ENCODE measurements at places on chromosomes 11 and 22. TPM values are rescaled to one million over a fixed set of nuclear protein-coding genes. Genes with fewer than 3 reads are reported as not detected.
A peak's percentile ranks its signal among the peaks of the same experiment; 100 is the strongest.

SYCE3 gene
- polyA plus RNA-seq: not detected

PLEKHA7 gene
- polyA plus RNA-seq: 3.9 TPM

MOV10L1 gene
- polyA plus RNA-seq: 0.08 TPM

OR5M11 gene
- polyA plus RNA-seq: not detected

MMP8 gene
- 0.24 TPM for polyA plus RNA-seq

VSTM5 gene
- polyA plus RNA-seq: 0.16 TPM

SLC22A25 gene
- polyA plus RNA-seq: not detected

RFPL2 gene
- polyA plus RNA-seq: 0.12 TPM

MMP27 gene
- polyA plus RNA-seq: not detected

SLC22A9 gene
- not detected for polyA plus RNA-seq

FEN1 gene
- polyA plus RNA-seq: 16.6 TPM

CD3E gene
- 0.29 TPM for polyA plus RNA-seq

C22orf42 gene
- polyA plus RNA-seq: not detected

SHISAL1 gene
- 11.7 TPM for polyA plus RNA-seq

ACRV1 gene
- polyA plus RNA-seq: 0.39 TPM

ENTHD1 gene
- not detected for polyA plus RNA-seq

SPA17 gene
- 6.6 TPM for polyA plus RNA-seq

OOSP1 gene
- polyA plus RNA-seq: not detected

NELL1 gene
- 8.6 TPM for polyA plus RNA-seq

OR4P4 gene
- polyA plus RNA-seq: 0.19 TPM

BATF2 gene
- 0.84 TPM for polyA plus RNA-seq

TRIM29 gene
- 0.44 TPM for polyA plus RNA-seq

OR4C5 gene
- polyA plus RNA-seq: not detected

DNA sequence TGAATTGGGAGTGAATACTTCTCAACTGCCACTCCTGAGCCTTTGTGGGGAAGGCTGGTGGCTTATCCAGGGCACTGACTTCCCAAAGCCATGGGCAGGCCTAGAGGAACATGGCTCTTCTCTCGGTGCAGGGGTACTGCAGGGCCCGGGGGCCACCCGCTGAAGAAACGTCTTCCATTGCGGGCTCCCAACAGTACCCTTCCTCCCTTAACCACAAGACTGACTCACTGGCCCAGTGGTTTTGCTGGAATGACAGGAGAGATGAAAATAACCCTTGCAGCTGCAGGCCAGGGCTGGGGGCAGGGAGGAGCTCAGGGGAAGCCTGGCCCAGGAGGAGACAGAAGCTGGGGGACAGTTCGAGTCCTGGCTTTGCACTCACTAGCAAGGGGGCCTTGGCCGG is 13.5 kb downstream of the TXN2 start:
- no peak for DNase-seq

DNA sequence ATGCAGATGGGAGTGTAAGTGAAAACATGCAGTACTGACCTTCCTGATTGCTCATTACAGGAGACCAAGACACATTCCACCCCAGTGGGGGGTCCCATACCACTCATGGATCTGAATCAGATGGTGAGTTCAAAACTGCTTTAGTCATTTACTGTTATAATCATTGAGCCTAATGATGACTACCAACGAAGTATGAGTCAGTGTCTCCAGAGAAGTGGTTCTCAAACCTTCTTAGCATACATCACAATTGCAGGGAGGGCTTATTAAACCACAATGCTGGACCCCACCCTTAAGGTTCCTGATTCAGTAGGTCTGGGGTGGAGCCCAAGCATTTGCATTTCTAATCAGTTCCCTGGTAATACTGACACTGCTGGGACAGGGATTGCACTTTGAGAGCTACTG is 75.8 kb downstream of the CD44 start:
- DNase-seq: no peak

- DNase-seq: no peak
Measured at GRCh38 chr11:13269775-13270174, 7.8 kb upstream of the BMAL1 start.

- DNase-seq: peak; percentile 25
Measured at GRCh38 chr11:43579171-43579918, 101.2 kb upstream of the HSD17B12 start.

- DNase-seq: peak; percentile 71
Measured at GRCh38 chr22:32473388-32473952, 1.1 kb upstream of the FBXO7 start.

- peak; percentile 98 for DNase-seq
Measured at GRCh38 chr22:27094633-27095308, 437.4 kb downstream of the MIAT start.

GRCh38 chr11:65590240-65590738 is 5.3 kb downstream of the KCNK7 start:
- peak; percentile 92 for DNase-seq

DNA sequence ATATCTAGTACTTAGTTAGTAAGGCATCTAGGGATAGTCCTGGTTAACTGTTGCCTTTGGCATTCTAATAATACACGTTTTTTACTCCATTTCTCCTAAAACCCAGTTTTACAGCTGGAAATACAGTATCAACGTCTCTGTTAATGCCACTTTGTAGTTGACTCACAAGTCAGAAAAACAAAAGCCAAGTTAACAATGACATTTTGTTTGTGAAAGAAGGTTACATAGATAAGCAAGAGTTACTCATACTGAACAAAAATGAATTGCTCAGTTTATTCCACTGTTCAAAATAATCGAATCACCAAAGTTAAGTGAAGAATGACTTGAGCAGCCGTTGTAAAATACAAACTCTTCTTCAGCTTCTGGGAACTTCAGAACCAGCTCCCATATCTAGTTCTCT is 540.3 kb downstream of the ETS1 start:
- DNase-seq: no peak

GRCh38 chr11:92067016-92067415 is 157.6 kb upstream of the FAT3 start:
- DNase-seq: peak; percentile 53

- DNase-seq: no peak
Measured at GRCh38 chr11:63846897-63847296, 8.0 kb downstream of the MARK2 start.

GRCh38 chr22:17063411-17064106 is 21.2 kb upstream of the IL17RA start:
- peak; percentile 65 for DNase-seq

DNA sequence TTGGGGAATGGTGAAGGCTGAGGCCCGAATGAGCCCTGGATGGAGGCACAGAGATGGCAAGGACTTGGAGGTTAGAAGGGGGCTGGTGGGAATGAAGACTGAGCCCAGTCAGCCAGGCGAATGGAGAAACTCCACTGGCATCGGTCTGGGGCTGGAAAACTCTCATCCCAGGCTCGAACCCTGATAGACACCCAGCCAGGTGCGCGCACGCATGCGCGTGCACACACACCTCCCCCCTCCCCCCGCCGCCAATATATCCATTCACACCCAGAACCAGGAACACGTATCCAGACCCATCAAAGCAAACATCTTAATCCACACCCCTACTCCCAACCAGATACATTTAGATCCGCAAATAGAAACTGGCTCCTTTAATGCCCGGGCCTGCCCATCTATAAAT is 139.3 kb downstream of the CEP164 start:
- no peak for DNase-seq

- DNase-seq: no peak
Measured at GRCh38 chr22:42700355-42700754, 20.3 kb downstream of the A4GALT start.

GRCh38 chr22:38871360-38872171 is 450 bp downstream of the CBX6 start:
- no peak for DNase-seq

GRCh38 chr22:24290459-24290858 is 19.8 kb downstream of the SPECC1L start:
- DNase-seq: peak; percentile 39

- DNase-seq: no peak
Measured at GRCh38 chr11:863023-863909, 20.6 kb downstream of the TSPAN4 start.

DNA sequence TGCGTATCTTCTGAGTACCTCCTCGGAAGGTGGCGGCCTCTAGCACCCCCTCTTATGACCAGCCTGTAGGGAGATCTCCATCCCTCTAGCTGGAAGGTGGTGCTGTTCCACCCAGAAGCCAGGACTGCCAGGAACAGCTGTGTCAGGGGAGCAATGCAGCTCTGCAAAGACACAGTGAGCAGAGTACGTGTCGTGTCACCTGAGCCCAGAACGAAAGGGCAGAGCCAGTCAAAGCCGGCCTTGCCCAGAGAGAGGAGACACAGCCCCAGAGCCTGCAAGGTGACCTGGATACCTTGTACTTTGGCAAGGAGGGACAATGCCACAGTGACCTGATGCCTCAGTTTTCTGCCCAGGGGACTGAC is 18.7 kb upstream of the IGSF9B start:
- no peak for DNase-seq

GRCh38 chr11:102608699-102609098 is 16.4 kb downstream of the MMP20 start:
- no peak for DNase-seq

- DNase-seq: no peak
Measured at GRCh38 chr11:693415-693831, 1.6 kb downstream of the DEAF1 start.

GRCh38 chr22:47277531-47277930 is 515.1 kb downstream of the TBC1D22A start:
- DNase-seq: no peak

GRCh38 chr11:119580081-119580480 is 148.9 kb downstream of the NECTIN1 start:
- DNase-seq: no peak

- peak; percentile 80 for DNase-seq
Measured at GRCh38 chr11:95322539-95322938, 91.5 kb upstream of the SESN3 start.

DNA sequence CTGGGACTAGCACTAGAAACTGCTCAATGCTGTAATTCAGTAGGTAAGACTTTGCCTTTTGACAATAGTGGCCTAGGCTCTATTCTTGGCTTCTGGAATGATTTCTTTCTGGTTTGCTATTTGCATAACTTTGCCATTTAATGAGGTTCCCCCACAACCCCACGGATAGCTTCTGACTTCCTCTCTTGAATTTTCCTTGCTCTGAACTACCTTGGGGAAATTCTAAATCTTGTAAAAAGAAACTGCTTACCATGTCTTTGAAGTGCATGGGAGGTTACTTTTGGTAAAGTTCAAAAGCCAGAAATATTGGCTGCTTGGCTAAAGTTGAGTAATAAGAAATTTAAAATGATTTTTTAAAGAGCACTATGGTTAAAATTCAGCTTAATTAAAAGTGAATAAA is 35.3 kb downstream of the CARD18 start:
- no peak for DNase-seq

- DNase-seq: no peak
Measured at GRCh38 chr11:17221968-17222367, 14.2 kb upstream of the PIK3C2A start.

GRCh38 chr11:69674267-69674885 is 777 bp downstream of the LTO1 start:
- DNase-seq: no peak

GRCh38 chr22:37508431-37508992 is 10.7 kb downstream of the CARD10 start:
- peak; percentile 75 for DNase-seq

DNA sequence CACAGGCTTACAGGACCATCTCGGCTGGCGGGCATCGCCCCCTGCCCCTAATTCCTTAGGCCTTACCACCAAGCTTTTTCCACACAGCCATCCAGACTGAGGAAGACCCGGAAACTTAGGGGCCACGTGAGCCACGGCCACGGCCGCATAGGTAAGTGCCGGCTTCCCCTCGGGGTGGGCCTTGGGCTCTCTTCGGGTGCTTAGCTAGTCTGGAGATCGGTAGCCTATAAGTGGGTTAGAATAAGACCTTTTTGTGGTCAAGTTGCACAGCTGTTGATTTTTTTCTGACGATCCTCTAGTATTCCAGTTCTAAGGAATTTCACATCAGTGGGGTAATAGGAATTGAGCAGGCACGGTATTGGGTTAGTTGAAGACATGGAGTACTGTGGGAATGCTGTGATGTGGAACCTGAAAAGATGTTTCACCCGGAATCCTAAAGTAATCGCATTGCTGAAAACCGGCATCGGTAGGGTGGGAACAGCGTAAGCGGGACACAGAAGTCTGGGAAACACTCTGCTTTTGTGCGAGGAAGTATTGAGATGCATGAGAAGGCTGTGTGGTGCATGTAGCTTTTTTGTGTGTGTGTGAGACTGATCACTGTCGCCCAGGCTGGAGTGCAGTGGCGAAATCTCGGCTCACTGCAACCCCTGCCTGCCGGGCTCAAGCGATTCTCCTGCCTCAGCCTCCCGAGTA is 669 bp downstream of the RPL27A start:
- no peak for DNase-seq

DNA sequence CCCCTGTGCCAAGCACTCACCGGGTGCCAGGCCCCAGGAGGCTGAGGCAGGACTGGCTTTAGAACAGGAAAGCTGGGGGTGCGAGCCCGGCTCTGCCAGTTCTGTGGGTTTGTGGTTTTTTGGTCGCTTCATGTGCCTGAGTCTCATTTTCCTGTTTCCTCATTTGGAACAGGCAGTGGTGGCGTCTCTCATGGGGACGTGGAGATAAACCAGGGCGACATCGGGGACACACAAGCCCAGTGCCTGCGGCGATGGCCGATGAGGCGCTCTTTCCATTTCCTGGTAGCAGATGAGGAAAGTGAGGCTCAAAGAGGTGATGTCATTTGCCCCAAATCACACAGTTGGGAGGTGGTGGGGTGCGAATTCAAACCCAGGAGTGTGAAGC is 20.8 kb upstream of the CHKA start:
- no peak for DNase-seq

Measured in muscle of leg (tissue), 16 donors.